ENCODE measurements at places on chromosomes 2 and 18. TPM values are rescaled to one million over a fixed set of nuclear protein-coding genes. Genes with fewer than 3 reads are reported as not detected.

DNA sequence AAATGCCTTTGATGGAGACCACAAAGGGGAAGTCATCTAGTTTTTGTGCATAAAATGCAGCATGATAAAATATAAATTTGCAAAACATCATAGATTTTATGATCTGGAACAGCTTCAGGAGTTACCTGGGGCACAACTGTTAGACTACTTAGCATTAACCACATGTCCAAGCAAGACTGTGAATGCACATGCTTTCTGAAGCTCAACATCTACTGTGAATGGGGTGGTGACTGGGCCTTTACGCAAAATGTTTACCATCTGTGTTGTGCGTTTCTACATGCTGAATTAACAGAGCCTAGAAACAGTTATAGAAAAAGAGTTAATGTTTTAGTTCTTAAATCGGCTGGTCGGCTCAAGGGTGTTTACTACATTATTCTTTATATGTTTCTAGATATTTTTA lies 45.5 kb downstream of the KCTD1 start:
- DNase-seq: no peak

DNA sequence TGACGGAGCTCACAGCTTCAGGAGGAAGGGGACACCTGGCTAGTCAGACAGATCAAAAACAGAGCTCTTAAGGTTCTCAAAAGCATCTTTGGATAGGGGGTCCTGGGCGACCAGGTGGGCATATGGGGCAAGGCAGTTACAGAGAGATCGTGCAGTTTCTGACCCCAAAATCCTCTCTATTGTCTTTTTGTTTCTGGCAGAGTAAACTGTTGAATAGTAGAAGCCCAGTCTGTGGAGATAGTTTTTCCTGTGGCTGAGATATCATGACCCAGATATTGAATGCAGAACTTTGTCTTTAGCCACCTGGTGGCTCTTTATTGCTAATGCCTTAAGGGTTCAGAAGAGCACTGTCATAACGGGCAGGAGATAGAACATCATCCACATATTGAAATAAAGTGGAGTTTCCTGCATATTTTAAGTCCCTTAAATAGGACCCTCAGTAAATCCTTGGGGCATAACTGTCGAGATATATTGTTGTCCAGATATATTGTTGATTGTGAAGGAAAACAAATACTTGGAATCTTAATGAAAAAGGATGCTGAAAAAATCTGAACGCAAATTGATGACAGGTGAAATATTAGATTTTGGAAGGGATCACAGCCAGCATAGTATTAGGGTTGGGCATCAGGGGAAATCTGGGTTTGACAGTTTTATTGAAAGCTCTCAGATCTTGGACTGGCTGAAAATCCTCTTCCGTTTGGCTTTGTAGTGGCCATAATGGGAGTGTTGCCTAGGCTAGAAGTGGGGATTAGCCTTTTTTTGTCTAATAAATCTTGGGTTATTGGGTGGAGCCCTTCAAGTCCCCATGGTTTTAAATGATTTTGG lies 14.1 kb upstream of the ZDBF2 start:
- no peak for DNase-seq

The LYPD6B gene
- total RNA-seq: 14.7 TPM

DNA sequence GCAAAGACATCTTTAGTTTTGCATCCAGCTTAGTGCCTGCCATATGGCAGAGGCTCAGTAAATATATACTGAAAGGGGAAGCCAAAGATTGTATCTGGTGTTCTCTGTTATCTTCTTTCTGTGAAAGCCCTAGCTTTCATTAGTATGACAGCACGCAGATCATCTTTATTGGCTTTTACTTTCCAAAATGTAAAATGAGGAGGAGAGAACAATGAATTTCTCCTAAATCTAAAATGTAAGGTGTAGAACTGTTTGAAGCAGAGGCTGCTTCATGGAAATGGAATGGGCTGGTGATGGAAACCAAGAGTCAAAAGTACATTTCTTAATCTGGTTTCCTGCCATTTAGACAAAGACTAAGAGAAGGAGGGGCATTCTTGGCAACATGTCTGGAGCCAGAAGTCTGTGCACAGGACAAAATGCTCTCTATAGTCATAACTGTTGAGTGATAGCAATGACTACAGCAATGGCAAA lies 1029.9 kb upstream of the PIK3C3 start:
- no peak for DNase-seq

GRCh38 chr2:148596018-148596417 lies 48.5 kb upstream of the EPC2 start:
- no peak for DNase-seq

The CHAC2 gene
- total RNA-seq: 4.2 TPM

DNA sequence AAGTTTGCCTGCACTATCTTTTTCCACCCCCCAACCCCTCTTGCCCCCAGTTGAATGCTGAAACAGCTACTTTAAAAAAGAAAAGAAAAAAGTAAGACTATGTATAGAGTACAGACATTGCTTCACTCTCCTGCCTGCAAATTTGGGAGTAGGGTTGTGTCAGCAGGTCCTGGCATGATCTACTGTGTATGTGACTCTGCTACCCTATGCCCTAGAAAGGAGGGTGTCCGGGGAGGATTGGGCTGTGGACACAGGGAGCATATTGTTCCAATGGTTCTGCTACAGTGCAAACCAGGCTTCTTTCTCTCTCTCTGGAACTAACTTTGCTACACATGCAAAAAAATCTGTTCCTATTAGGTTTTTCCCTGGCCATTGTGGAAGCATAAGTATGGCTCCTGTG lies 9.9 kb upstream of the ZEB2 start:
- no peak for DNase-seq

The EVX2 gene
- total RNA-seq: not detected

DNA sequence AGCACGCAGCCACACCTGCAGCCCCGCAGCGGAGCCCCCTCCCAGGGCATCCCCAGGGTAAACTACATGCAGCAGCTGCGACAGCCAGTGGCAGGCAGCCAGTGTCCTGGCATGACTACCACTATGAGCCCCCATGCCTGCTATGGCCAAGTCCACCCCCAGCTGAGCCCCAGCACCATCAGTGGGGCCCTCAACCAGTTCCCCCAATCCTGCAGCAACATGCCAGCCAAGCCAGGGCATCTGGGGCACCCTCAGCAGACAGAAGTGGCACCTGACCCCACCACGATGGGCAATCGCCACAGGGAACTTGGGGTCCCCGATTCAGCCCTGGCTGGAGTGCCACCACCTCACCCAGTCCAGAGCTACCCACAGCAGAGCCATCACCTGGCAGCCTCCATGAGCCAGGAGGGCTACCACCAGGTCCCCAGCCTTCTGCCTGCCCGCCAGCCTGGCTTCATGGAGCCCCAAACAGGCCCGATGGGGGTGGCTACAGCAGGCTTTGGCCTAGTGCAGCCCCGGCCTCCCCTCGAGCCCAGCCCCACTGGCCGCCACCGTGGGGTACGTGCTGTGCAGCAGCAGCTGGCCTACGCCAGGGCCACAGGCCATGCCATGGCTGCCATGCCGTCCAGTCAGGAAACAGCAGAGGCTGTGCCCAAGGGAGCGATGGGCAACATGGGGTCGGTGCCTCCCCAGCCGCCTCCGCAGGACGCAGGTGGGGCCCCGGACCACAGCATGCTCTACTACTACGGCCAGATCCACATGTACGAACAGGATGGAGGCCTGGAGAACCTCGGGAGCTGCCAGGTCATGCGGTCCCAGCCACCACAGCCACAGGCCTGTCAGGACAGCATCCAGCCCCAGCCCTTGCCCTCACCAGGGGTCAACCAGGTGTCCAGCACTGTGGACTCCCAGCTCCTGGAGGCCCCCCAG lies 254.1 kb downstream of the GLI2 start:
- no peak for DNase-seq

DNA sequence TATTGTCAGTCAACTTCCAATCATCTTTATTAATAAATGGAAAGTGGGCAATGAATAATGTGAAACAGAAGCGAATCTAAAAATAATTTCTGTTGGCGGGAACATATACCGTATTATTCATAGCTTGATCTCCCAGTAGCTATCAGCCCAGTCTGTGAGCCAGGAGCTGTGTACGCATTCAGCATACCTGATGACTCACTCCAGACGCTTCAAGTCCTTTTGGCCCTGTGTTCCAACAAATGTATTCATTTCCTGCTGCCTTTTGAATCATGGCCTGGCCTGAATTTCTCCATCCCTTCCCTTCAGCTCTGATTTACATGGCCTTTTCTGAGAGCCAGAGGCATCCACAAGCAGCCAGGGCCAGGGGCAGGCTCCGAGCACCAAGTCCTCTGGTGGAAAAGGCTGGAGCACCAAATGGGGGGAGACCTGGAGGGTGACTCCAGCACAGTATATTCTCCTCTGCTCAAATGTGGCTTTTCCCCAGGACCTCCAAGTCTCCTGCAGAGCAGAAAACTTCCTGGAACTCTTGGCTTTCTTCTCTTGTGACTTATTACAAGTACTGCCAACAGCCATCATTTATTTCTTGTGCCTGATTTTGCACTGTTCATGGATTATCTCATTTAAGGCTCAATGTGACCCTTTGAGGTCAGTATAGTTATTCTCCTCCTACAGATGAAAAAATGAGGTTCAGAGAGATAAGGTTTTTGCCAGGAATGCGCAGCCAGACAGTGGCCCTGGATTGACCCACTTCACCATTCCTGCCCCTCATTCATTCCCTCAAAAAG lies 108.7 kb downstream of the EN1 start:
- peak; percentile 51 for DNase-seq

DNA sequence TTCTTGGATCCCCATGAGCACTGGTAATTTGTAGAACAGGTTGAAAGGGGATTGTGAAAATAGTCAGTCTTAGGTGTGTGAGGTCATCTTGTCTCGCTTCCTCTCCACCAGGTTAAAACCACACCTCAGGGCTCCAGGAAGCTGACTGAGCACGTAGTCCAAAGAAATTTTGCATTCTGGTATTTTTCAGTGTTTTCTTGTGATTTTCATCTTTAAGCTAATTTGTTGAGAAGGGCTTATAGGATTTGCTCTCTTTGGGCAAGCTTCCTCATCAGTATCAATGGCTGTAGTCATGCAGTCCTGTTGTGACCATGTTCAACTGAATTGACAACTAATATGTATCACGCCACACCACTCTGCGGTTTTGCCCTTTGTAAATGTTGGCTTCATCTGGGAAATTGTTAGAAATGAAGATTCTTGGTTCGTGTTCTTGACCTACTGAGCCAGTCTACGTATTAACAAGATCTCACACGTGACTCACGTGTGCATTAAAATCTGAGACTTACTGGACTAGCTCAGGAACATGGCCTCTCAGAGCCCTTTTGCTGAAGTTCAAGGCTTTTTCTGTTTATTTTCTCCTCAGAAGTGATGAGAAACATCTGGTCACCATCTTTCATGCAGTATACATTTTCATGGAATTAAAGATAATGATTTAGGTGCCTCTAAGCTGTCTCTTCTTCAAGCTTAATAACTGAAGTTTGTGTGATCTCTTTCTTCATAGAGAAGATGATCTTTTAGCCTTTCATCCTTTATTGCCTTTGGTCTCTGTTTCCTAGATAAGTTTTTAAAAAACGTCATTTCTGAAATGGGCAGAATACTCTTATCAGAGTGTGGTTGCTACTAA lies 32.8 kb downstream of the FMNL2 start:
- no peak for DNase-seq

The GLI2 gene
- 2.8 TPM for total RNA-seq

GRCh38 chr2:60555066-60555782 lies 1.8 kb upstream of the BCL11A start:
- DNase-seq: peak; percentile 72

DNA sequence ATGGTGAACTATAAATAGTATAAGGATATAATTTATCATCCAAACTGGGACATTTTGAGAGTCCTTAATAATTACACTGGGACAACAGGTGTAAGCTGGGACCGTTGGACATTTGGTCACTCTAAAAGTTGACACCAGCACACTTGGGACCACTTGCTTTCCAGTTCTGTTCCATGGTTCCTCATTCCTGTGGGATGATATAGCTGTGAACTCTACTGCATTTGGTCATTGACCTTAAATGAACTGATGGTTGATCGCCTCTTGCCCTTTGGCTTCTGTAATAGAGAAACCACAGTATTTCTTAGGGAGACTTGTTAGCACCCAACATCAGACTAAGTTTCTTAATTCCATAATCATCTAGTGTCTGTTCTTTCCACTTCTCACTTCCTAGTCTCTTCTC lies 46.7 kb downstream of the EML6 start:
- no peak for DNase-seq

- DNase-seq: peak; percentile 16
Measured at GRCh38 chr2:157363612-157364101, 38.0 kb upstream of the ERMN start.

The TCF4 gene
- 57.7 TPM for total RNA-seq

- no peak for DNase-seq
Measured at GRCh38 chr2:171791361-171791760, 102.7 kb downstream of the SLC25A12 start.

DNA sequence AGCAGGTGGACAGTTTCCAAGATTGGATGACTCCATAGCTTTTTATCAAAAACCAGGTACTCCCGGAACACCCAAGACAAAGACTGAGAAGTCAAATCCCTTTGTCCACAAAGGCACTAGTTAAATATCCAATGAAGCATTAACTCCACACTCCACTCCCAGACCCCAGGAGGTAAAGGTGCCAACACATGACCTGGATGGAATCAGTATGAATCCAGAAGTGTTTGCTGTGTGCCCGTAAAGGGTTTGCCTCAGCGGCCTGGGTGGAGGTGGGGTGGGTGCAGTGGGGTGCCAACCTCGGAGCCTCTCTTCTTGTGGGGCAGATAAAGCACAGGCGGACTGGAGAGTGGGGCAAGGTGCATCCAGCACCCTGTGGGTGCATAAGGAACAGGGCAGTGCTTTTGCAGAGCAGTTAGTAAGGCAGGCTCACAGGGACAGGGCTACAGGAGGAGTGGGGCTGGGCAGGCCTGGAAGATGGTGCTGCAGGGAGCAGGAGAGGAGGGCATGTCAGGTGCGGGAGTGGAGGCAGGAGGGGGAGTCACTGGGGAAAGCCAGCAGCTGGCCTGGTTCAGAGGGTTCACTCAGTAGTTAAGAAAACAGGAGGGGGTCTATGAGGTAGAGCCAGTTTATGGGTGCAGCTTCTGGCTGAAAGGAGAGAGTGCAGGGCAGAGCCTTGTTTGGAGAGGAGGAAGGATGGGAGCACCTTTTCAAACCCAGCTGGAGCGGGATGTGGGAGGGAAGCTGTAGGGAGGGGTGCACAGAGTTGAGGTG lies 208.4 kb upstream of the SMAD2 start:
- peak; percentile 59 for DNase-seq

- no peak for DNase-seq
Measured at GRCh38 chr2:60483401-60483800, 70.1 kb downstream of the BCL11A start.

DNA sequence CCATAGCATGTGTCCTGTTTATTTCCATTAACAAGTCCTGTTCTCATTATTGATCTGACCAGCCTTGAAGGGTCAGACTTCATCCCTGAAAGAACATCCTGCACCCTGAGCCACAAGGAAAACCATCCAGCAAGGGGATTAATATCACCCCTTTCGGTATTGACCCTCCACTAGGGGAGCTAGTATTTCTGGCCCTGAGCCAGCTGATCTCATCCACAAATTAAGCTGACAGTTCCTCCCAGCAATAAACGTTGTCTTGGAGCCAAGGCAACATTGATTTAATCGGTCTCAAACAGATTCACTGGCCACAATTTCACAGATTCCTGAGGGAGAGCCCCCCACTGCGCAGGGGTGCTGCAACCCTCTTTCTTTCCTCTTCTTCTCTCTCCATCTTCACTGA lies 353.1 kb upstream of the FANCL start:
- no peak for DNase-seq

GRCh38 chr2:132910432-132910831 lies 240.4 kb upstream of the LYPD1 start:
- no peak for DNase-seq
